M059J (cell line): ENCODE measurements at places on chromosomes 6 and 20. TPM values are rescaled to one million over a fixed set of nuclear protein-coding genes. Genes with fewer than 3 reads are reported as not detected.

- DNase-seq: no peak
Measured at GRCh38 chr6:25066593-25066992, 130.8 kb upstream of the RIPOR2 start.

DNA sequence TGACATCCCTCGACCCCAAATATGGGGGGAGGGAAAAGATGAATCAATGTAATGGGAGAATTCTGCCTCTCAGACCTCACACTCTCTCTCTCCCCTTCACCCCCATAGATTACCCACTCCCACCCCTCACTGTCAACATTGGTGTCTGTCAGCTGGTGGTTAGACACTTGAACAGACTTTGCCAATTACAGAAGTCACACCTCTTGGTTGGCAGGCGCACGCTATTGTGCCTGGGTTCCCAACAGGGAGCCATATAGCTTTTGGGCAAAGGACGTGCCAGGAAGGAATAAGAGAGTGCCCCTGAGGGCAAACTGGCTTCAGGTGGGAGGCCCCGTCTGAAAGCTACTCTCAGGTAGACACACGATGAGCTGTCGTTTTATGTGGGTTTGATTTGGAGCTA lies 54.1 kb upstream of the FYN start:
- no peak for DNase-seq

GRCh38 chr6:33984466-33985312 lies 161.2 kb downstream of the GRM4 start:
- no peak for DNase-seq

DNA sequence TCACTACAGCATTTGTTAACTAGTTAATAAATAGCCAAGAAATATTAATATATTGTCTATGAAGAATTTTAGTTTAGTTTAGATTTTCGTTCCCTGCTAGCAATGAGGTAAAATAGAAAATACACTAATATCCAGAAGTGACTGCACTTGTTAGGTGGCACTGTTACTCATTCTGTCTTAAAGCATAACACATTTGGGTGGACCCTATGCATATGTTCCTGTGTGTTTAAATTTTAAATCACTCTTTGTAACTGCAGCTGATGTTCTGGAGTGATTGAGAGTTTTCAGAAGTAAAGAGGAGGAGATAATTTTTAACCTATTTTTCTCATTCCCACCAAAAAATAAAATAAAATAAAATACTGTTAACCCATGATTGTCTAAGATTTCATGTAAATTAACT lies 73.9 kb upstream of the SOX4 start:
- DNase-seq: no peak

- DNase-seq: no peak
Measured at GRCh38 chr20:51562027-51562331, 19.5 kb upstream of the NFATC2 start.

- peak; percentile 11 for DNase-seq
Measured at GRCh38 chr6:80250391-80250997, 144.0 kb downstream of the BCKDHB start.

DNA sequence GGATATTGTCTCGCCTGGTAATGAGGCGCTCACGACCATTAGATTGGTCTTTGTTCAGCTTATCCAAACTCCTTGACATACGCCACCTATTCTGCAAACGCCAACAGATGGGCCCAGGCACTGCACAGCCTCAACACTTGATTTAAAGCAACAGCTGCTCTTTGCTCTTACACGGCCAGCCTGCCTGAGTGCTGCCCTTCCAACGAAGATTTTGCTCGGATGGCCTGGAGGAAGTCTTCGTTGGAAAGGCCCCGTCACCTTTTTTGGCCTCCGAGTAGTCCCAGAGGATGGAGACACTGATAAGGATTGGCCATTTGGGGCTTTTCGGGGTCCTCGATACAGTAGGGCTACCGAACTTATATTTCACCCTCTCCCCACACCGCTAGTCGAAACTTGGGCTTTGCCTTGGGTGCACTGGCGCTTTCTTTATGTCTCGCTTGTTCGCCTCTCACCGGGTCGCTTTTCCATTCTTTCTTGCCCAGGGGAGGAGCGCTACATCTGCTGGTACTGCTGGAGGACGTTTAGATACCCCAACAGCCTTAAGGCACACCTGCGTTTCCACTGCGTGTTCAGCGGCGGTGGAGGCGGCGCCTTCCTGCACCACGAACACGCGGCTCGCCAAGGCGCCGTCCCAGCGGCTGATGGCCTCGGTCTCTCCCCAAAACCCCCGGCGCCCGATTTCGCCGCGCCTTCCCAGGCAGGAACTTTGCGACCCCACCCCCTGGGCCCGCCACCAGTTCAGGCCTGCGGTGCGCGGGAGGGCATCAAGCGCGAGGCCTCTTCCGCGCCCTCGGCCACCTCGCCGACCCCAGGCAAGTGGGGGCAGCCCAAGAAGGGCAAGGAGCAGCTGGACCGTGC lies 6.1 kb downstream of the PRDM13 start:
- DNase-seq: no peak

DNA sequence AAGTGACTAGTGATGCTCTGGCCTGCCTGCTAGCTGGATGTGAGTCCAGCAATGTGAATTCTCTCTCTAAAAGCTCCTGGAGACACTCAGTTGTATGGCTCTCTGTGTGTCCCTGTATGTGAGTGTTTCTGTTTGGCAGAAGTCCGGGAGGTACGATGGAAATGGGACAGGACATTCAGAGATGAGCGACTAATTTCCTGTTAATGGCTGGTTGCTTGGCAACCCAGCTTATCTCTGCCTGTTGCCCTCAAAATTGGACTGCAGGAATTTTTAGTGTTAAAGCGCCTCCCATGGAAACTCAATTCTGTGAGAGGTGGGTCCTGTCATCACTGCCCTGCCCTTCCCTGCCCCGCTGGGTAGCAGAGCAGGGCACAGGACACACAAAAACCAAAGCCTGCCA lies 136.8 kb upstream of the LRFN2 start:
- peak; percentile 73 for DNase-seq

- DNase-seq: no peak
Measured at GRCh38 chr6:15755526-15755925, 92.7 kb upstream of the DTNBP1 start.

DNA sequence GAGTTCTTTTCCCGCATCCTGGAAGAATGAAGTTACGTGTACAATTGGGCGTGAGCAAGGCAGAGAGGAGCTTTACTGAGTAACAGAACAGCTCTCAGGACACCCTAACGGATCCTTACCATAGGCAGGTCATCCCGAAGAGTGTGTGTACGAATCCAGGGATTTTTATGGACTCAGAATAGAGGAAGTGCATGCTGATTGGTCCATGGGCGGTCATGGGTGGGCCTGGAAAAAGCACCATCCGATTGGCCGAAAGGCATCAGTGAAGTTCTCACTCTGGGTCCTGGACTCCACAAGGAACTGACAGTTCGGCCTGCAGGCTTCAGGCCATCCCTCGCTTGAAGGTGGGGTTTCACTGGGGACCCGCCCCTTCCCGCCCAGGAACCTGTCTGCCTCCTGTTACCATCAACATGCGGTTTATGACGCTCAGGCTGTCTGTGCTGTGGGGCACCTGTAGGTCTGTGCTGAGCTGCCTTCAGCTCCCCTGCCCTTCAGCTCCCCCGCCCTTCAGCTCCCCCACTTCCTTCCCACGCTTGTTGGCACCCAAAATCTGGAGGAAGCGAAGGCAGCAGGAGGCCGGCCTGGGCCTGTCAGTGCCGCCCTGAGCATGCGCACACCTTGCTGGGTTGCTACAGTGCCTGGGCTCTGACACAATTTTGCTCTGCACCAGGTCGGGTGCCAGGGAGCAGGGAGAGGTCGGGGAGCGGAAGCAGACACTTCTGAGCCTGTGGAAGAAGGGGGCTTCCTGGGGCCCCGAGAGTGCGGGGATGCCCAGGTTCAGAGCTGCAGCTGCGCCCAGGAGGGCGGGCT lies 57.9 kb upstream of the MANEA start:
- DNase-seq: peak; percentile 54

DNA sequence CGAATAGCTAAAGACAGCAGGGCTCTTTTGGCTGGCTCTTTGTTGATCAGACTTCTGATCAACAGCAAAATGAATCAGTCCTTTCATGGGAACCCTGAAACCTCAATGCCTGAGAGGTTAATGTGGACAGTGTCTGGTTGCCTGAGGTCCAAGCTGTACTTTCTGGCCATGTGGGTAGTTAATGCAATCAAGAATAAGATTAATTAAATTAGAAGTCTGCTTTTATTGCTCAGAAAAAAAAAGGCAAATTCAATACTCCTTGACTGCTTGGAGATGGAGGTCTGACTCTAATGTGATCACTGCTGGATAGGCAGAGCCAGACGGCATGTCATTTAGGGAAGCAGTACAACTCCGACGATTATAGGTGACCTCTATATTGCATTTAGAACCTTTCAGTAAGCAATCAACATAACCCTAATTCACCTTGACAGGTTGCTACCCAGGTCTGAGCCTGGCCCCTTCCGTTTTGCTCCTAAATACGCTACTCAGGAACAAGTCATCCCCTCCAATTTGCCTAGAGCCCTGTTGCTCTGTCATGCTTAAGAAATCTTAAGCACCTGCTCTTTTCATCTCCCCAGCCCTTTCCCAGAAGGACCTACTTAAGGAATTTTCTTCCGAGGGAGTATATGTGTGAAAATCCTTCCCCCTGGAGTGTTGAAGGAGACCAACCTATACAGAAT lies 370.0 kb upstream of the SPTLC3 start:
- no peak for DNase-seq

DNA sequence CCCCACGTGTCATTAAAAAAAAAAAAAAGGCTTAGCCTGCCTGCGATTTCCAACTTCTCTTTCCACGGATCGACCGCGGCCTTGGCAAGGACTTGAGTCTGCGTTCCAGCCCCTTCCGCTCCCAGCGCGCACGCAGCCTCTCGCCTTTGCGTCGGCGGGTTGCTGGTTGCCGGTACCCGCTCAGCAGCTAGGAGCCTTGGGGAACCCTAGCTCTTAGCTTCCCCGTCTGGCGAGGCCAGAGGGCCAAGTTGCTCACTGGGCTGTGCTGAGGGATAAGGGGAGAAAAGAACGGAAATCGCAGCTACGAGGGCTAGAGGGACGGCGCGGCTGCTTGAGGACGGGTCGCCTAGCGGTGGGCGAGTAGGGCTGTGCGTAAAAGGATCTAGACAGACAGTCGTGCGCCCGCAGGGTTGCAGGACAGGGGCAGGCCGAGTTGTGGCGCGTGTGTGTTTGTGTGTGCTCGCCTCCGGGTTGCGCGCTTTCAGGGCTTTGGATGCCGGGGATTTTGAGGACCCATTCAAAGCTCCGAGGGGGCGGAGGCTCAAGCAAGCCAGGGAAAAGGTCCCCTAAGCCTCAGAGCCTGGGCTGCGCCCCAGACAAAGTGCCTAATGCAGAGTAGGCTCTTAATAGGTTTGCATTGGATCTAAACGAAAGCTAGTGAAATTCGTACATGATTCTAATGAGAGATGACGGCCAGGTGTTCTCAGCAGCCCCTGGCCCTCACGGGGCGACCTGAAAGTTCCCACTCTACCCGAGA lies 40.5 kb upstream of the OSTM1 start:
- peak; percentile 79 for DNase-seq

Gene GINS1
- total RNA-seq: 31.5 and 41.3 TPM in 2 replicates

Gene MLN
- not detected in 2 replicates for total RNA-seq

Gene PRSS16
- total RNA-seq: 2.9 and 5.4 TPM in 2 replicates

Gene VGLL2
- not detected in 2 replicates for total RNA-seq

Gene MOCS1
- 5.9 and 7.0 TPM in 2 replicates for total RNA-seq

Gene MCM9
- total RNA-seq: 3.9 and 5.7 TPM in 2 replicates

Gene STMND1
- total RNA-seq: not detected in 2 replicates
